Neural progenitor cell (in vitro differentiated cells): ENCODE measurements at places on chromosomes 7 and 10.

DNA sequence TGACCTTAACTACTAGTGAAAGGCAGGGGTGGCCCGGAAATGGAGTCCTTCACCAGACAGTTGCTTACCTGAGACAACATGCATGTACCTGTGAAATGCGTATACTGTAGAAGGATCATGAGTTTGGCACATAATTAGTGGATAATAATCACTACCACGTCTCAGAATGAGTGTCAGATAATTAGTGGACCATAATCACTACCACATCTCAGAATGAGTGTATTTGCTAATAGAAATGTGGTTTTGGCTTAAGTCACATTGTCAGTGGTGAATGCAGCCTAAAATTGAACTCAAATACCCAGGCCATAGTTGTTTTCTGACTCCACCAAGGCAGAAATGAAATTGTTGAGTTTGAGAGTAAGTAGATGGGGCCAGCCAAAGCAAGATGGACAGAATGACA, 468.3 kb upstream of the GALNT17 start:
- DNase-seq, result no peak

DNA sequence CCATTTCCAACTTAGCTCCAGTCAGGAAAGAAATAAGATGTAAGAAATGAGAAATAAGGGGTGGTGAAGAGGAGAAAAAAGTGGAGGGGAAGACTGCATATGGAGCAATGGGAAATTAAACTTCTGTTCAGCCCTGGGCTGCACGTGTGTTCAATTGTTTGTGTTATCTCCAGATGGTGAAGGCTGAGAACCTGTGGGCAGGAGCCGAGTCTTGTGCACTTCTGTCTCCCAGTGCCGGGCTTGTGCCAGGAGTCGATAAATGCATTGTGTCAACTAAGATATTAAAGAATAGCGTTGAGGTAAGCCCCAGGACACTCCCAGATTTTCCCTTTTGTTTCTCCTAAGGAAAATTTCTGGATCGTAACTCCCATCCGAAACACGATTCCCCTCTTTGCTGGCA, 98.2 kb downstream of the PRLHR start:
- DNase-seq, result no peak

GRCh38 chr7:38385682-38386081, 112.2 kb upstream of the TARP start:
- no peak for DNase-seq

DNA sequence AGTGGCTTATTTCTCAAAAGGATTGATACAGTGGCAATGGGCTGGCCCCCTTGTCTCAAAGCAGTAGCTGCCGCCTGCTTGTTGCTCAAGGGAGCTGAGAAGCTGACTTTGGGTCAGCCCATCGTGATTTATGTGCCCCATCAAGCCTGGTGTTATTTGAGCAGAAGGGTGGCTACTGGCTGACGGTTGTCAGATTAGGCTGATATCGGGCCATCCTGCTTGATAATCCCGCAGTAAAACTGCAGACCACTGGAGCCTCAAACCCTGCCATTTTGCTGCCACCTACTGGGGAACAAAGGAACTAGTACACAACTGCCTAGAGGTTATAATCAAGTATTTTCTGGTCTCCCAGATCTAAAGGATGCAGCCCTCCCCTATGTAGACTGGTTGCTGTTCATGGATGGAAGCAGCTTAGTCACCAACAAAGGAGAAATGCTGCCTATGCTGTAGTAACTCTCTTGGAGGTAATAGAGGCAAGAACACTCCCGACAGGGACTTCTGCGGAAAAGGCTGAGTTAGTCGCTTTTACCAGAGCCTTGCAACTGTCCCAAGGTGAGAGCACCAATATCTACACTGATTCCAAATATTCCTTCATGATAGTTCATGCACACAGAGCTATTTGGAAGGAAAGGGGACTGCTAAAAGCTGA, 65.9 kb upstream of the ZNF92 start:
- DNase-seq, result peak; percentile 81

DNA sequence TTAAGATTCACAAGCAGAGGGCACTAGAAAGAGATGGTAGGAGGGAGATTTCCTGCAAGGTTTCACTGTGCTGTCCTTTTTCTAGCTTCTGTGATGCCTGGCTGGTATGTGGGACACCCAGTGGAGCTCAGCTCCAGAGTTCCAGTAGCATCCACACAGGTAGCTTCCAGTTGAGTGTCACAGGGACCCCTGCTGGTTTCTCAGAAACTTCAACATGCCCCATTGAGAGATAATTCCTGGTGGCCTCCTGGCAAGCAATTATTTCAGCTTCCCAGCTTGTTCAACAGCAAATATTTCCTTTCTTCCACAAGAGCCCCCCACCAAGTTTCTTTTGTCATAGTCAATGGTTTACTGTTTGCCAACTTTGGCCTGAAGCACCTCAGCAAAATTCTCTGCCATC, 858.7 kb downstream of the REEP3 start:
- DNase-seq, result no peak

DNA sequence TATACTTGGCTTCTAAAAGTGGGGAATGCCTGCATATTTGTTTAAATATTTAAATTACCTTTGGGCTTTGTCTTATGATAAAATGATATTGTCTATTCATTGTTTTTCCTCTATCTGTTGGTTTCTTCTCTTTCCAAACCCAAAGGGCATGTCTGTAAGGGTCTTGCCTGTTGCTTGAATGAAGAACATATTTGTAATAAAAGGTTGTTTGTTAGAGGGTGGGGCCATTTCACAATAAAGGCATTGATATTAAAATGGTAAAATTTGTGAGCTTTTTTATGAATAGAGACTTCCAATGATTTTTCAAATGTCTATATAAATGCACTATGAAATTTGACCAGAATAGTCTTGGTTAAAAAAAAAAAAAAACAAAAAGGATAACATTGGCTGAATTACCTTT, 105.2 kb downstream of the DKK1 start:
- no peak for DNase-seq

GRCh38 chr10:130037169-130037661, 73.1 kb upstream of the EBF3 start:
- no peak for DNase-seq

- DNase-seq, result no peak
Observed at GRCh38 chr10:33461295-33461640, 126.8 kb upstream of the NRP1 start.

- DNase-seq, result no peak
Observed at GRCh38 chr10:23718946-23719345, 280.1 kb downstream of the OTUD1 start.

DNA sequence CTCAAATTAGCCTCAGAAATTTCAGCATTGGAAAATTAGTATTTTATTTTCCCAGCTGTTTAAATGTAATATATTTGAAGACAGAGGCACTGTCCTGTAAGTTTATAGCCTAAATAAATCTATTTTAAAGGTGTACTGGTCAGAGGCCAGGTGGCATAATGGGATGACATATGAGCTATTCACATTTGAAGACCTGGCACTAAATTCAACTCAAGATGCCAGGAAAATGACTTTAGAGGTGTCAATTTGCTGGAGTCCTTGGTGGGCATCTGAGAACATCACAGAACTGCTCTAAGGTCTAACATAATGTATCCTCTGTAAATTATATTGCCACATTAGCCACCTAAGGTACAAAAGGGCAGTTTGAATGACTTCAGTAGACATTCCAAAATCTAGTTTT, 348.9 kb upstream of the BMPER start:
- no peak for DNase-seq

GRCh38 chr10:22334414-22335172, 10.7 kb upstream of the SPAG6 start:
- peak; percentile 86 for DNase-seq

DNA sequence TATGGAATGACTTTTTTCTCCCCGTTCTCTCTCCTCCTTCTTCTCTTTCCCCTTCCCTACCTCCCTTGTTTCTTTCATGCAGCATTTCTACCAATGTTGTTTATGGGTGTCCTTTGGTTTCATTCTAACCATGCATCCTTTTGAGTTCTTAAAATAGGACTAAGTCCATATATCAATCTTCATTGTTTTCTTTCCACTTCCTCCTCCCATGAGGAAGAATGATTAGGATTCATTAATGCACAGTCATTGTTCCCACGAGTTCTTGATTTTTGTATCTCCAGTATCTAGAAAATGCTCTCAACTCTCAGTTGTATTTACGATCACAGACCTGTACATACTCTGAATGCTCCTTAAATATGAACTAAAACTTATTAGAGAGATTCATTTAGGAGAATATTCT, 153.3 kb downstream of the LRRC4 start:
- DNase-seq, result no peak

GRCh38 chr7:112370436-112370835, 79.8 kb upstream of the IFRD1 start:
- DNase-seq, result no peak

- DNase-seq, result no peak
Observed at GRCh38 chr10:112807013-112807412, 143.0 kb upstream of the TCF7L2 start.

DNA sequence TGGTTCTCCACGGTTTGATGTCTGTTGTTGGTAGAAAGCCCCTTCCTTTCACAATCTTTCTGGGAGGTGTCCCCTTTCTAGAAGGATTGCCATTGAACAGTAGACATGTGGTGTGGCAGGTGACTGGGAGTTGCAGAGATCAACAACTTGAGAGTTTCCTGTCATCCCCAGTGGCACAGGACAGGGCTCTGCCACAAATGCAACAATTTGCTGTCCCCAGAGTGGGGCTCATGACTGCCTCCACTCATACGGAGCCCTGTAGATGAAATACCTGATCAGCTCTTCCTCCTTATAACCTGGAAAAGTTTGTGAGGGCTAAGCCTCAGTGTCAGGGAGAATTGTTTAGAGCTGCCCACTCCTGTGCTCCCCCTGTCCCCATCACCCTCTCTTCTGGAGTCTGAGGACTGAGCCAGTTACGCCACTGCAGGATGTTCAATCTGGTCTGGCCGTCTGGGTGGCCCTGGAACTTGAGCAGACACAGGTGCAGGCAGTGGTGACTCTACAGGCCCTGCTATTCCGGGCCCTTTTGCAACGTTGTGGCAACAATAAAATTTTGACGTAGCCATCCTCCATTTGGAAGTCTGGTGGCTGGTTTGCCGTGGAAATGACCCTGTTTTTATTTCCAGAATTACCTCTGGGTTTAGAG, 6.5 kb downstream of the DBNL start:
- no peak for DNase-seq

- no peak for DNase-seq
Observed at GRCh38 chr7:16300361-16300895, 120.9 kb downstream of the CRPPA start.

DNA sequence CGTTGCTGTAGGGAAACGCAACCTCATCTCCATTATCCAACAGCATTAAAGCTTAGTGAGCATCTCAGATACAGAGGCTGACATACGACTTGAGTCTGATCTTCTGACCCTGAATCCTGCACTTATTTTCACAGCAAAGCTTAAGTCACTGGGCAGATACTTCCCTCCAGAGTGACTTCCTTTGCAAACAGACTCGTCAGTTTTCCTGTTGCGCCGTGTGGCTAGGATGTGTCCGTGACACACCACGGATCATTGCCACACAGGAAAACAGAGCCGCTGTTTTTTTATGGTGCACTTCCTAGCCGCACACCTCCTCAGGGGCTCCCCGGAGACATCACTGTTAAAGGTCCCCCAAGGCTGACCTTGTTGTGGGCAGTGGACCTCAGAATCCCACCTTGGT, 94.9 kb upstream of the MKI67 start:
- no peak for DNase-seq

GRCh38 chr7:12601302-12601869, 30.9 kb downstream of the SCIN start:
- DNase-seq, result no peak

GRCh38 chr7:158707610-158708009, 3.0 kb upstream of the NCAPG2 start:
- DNase-seq, result no peak

DNA sequence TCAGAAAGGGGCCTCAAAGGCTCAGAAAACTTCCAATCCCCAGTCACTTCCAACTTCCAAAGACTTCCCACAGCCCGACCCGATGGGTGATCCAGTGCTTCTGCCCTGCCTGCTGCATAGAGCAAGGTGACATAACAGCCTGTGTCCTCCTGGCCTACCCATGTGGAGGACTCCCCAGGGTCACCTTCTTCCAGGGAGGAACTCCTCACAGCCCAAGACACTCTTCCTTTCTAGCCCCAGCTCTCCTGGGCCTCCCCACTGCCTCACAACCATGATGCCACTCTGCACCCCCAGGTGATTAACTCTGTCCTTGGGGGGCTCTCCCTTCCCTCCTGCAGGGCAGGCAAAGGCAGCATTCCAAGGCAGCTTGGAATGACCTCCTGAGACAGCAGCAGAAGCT, 158.4 kb upstream of the PDE1C start:
- no peak for DNase-seq

DNA sequence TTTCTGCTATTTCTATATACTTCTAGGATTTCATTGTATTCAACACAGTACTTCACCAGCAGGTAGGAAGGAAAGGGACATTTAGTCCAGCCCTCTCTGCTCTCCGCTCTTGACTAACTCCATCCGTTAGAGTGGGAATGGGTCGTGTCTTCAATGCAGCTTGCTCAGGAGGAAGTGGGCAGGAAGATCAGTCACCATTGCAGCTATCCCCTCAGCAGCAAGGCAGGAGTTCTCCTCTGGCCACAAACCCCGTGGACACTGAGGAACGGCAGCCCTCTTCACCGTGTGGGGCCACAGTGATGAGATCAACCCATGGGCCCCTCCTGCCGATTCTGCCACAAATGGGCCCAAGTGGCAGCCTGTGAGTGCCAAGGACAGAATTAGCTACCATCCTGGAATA, 30.2 kb upstream of the IKZF1 start:
- DNase-seq, result no peak
